ENCODE measurements at places on chromosomes 3 and 15.

DNA sequence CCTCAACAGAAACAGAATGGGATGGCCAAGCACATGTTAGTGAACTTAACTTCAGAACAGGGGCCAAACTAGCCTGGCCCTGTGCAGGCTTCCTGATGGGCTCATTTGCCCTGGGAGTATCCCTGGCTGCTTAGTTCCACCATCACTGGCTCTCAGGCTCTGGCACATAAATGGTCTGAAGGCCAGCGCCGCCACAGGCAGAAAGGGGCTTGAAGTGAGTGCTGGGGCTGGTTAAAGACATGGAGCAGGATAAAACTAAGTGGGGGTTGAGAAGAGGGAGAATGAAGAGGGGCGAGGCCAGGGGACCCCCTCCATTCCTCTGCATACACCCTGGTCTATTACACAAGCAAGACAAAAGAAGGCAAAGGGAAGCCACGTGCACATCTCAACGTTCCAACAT is 12.2 kb downstream of the SLCO2A1 start:
- no peak for DNase-seq

DNA sequence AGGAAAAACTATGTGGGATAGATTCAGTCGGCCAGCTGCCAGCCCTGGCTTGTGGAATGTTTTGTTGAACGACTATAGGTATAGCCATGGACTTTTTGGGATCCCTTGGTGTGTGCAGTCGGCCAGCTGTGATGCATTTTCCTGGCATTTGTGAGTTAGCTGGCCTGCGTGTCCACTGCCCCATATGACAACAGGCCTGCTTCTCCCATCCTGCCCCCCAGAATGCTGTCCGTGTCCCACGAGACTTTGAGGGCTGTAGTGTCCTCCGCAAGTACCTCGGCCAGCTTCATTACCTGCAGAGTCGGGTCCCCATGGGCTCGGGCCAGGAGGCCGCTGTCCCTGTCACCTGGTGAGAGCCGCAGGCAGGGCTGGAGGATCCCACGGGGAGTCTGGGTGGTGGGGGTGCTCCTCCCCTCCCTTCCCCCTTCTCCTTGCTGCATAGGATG is 23.6 kb downstream of the PTPN23 start:
- no peak for DNase-seq

GRCh38 chr3:179544981-179545645 is 17.6 kb upstream of the ACTL6A start:
- DNase-seq = no peak

GRCh38 chr3:160852856-160853255 is 96.8 kb downstream of the PPM1L start:
- no peak for DNase-seq

DNA sequence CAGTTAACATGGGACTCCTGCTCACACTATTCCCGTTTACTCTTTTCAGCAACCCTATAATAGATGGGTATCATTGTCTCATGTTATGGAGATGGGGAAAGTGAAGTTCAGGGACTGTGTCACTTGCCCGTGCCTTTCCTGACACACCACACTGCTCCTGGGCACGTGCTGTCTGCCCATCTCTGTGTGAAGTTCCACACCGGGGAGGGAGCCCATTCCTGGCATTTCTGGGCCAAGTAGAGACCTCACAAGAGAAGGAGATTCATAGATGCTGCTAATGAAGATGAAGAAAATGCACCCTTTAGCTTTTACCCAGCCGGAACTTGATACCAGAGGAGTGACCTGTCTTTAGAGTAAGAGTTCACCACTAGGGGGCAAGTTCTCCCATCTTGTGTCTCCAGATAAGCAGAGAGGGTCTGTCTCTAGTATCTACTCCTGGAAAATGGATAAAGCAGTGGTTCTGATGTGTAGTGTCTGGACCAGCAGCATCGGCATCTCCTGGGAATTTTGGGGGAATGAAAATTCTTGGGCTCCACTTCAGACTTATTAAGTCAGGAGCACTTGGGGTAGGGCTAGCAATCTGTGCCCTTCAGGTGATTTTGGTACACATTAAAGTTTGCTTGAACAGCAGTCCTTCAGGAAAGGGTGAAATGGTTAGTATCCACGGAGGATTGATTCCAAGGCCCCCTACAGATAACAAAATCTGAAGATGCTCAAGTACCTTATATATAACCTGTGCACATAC is 2.0 kb upstream of the TOPBP1 start:
- DNase-seq = peak; percentile 6

DNA sequence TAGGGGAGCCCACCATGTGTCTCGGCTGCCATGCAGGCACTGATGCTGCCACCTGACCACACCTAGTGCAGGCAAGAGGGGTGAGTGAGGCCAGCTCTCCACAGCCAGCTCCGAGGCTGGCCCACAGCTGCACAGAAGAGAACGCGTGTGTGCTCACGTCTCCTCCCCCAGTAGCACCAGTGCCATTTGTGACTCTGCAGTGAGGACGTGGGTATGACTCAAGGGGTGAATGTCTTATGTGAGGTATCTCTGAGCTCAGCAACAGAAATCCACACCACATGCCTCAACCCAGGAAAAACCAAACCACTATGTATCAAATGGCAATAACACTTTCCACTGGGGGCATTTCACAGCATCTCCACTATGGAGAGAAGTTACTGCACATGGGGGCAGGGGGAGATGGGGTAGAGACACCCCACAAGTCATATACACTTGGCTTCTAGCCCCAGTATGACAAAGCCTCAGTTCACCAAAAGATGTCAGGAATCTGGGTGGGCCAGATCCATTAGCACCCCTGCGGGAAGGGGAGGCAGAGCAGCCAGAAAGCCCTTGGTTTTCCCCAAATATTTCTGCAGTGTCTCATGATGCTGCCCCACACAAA is 87.6 kb downstream of the LRIG1 start:
- DNase-seq = no peak

DNA sequence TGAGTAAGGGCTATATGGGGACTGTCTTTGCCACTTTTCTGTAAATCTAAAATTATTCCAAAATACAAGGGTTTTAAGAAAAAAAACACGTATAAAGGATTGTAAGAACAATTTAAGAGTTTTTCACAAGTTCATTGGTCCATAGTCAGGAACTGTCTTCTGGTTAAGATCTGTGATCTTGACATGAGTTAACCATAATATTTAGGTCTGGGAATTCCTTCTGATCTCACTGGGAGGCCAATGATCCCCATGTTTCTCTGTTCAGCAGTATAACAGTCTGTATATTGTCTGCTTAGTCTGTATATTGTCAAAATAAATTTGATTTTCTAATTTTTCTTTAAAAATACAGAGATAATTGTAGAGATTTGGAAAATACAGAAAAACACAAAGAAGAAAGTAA is 848 bp upstream of the RHCG start:
- DNase-seq = no peak

DNA sequence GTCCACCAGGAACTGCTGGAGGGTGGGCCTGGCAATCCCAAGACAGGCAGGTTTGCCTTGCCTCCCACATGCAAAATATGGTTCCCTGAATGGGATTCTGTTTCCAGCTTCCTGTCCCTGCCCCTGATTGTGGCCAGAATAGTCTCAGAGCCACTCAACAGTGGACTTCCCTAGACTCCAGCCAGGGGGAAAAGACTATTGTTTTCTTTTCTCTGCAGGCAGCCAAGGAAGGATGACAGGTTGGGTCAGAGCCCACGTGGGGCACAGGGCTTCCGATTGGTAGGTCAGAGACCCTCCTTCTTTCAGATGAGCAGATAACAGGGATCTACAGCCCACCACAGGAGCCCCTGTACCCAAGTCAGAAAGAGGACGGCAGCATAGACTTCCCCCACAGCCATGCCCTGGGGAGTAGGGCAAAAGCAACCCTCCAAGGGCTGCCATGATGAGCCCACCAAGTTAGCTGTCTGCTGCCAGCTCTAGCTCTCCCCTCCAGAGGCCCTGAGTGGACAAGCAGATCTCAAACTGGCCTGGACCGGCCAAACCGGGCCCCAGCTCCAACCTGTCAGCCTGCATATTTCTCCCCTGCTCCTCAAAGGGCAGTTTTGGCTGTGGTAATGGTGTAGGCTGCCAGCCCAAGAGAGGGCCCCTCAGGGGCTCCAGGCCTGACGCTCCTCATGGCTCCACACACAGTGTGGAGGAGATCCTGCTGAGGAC is 6.4 kb downstream of the TLR9 start:
- DNase-seq = no peak

DNA sequence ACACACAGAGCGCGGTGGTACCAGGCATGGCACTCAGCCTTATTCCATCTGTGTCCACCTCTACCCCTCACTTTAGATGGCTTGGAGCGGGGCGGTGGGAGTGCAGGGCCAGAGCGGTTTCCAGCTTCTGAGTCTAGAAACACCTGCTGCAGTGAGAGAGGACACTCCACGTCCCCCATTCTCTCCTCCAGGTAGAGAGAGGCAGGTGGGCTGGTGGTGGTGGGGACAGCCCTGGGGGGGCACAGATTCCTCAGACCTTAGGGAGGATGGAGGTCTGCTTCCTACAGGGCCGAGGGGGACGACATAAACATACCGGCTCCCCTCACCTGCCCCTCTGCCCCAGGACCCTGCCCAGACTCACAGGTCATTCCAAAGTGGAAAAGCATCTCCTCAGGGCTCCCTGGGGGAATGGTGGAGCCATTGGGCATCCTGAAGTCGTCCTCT is 40.4 kb downstream of the MUC20 start:
- DNase-seq = no peak

- no peak for DNase-seq
Measured at GRCh38 chr15:45648521-45649200, 13.8 kb downstream of the SQOR start.

DNA sequence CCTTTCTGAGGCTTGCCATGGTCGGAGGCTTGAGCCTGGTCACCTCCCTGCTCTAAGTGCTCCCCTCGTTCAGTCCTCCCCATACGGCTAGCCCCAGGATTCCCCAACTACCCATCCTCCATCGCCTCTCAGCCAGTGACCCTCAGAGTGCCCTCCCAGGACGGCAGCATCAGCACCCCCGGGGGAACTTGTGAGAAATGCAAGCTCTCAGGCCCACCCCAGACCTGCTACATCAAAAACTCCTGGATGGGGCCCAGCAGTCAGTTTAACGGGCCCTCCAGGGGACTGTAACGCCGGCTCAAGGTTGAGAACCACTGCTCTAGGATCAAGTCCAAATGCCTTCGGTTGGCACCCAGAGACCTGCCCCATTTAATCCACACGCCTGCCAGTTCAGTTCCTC is 6.9 kb downstream of the ADAMTS17 start:
- no peak for DNase-seq

DNA sequence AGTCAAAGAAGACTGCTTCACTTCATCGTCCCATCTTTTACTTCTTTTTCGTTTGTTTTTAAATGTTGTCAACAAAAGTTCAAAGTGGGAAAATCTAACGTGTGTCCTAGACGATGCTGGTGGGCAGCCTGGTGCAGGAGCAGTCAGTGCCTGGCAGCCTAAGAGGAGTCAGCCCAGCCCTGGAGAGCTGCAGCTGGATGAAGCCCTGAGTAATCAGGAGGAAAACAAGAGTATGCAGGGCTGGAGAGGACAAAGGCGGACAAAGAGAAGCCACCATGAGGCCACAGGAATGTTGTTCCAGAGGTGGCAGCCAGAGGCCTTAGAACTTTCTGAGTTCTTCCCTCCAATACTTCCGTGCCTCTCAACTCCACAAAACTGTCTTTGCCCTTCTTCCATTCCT is 5.7 kb downstream of the ADAMTS17 start:
- DNase-seq = no peak

DNA sequence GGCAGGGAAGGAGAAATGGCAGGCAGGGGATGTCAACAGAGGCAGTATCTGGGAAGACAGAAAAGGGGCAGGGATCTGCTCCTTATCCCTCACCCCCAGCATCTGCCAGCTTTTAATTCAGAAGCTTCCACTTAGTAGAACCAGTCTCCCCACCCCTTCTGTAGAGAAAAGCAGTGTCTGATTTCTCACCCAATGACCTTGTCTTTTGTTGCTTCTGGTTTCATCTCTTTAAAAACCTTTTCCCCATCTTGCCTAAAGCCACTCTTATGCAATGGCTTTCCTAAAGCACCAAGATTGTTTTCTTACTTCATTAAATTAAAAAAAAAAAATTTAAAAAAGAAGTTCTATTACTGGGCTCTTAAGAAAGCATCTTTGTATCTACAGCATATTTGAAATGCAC is 27.8 kb downstream of the ARHGEF3 start:
- no peak for DNase-seq

GRCh38 chr3:54843352-54843751 is 84.5 kb downstream of the LRTM1 start:
- no peak for DNase-seq

- DNase-seq = no peak
Measured at GRCh38 chr15:80856809-80857377, 77.7 kb downstream of the CEMIP start.

- no peak for DNase-seq
Measured at GRCh38 chr15:50134524-50135024, 15.5 kb upstream of the ATP8B4 start.

DNA sequence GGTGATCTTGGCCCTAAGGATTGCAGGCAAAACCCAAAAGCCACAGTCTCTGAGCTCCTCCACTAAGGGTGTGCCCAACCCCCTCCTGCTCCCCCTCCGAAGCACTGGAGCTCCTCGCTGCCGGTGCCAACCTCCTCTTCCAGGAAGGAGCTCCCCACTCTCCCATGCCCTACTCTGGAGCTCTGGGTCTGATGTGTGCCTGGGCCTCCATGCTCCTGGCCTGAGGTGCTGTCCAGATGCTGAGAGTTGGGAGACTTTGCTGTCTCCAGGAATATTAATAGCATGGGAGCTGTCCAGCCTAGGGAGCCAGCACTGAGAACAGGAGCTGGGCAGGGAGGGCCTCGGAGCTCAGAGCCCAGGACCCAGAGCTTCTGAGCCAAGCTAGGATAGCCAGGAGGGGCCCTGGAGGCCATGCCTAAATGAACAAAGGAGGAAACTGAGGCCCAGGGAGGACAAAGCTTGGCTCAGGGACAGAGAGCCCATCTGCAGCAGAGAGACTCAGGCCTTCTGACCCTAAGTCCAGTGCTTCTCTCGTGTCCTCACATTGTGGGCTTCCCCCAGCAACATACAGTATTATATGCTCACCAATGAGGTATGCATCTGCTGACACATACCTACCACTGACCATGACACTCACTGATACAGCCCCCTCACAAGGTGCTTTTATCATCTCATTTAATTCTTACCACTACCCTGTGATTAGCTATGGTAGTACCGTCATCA is 36.9 kb upstream of the HERC1 start:
- DNase-seq = no peak

- no peak for DNase-seq
Measured at GRCh38 chr3:113287111-113287802, 75.9 kb downstream of the BOC start.

DNA sequence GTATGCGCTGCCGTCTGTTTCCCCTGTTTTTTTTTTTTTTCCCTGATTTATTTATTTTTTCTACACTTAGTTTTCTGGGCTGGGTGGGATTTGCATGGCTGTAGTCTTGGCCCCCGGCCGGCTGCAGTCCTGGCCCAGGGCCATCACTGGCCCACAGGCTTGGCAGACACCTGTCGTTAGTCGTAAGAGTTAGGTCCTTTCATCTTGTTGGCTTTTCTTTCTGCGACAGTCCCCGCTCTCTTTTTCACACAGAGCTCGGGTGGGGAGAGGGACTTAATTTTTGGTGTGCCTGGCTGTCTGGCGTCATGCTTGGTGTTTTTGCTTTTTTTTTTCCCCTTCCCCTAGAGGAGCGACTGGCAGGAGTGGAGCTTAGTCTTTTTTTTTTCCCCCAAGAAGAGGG is 183.4 kb downstream of the KLF13 start:
- DNase-seq = no peak
